ENCODE measurements at places on chromosomes 7 and 10.
A peak's percentile ranks its signal among the peaks of the same experiment; 100 is the strongest.

GRCh38 chr10:61904733-61905725 is 3.5 kb downstream of the ARID5B start:
- peak overlapping the region; percentile 93 for H3K4me3 ChIP-seq
- no peak for DNase-seq
- H3K27me3 ChIP-seq, result no peaks in the 10 kb centered on the region
- H3K36me3 ChIP-seq, result peaks cover 8% of the 10 kb centered on the region
- H3K4me1 ChIP-seq, result peaks cover 18% of the 10 kb centered on the region
- peak overlapping the region; percentile 93 for H3K27ac ChIP-seq

GRCh38 chr7:46554688-46555422 is 633.8 kb upstream of the IGFBP3 start:
- no peaks in the 10 kb centered on the region for H3K36me3 ChIP-seq
- no peaks in the 10 kb centered on the region for H3K27me3 ChIP-seq
- DNase-seq, result no peak

GRCh38 chr10:18345308-18345707 is 205.1 kb downstream of the CACNB2 start:
- peaks cover 11% of the 10 kb centered on the region for H3K27me3 ChIP-seq
- H3K27ac ChIP-seq, result no peak overlapping the region
- no peak for DNase-seq
- H3K36me3 ChIP-seq, result no peaks in the 10 kb centered on the region
- no peaks in the 10 kb centered on the region for H3K4me1 ChIP-seq

DNA sequence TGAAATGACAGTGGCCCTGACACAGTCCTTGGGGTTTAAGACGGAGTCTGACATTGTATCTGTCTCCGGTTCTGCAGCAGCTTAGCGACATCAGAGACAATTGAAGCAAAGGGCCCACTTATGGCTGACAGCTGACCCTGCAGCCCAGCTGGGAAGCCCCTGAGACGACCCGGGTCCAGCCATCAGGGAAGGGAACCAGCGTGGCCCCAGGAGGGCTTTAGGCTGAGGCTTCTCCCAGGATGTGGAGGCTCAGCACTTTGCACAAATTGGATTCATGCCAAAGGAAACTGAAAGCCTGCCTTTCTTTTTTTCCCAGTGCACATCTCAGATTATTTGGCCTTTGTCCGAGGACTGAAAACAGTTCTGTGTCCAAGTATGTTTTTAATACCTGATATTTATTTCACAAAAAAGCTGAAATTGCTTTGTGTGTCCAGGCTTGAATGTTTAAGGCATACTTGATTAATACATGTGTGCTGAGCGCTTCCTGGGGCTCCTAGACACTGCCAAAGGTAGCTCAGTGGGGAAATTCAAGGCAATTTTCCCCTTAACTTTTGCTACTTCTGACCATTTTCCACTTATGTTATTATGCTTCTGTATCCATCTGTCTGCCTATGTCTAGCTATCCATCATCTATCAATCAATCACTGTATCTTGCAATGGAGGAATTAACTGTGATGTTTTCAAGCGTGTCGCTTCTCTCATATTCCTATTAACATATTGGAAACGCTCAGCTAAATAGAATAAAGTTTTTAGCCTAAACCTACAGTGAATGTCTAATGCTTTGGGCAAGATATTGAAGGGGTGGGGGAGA is 34.8 kb downstream of the KLF6 start:
- H3K4me1 ChIP-seq, result peaks cover 11% of the 10 kb centered on the region
- no peaks in the 10 kb centered on the region for H3K27me3 ChIP-seq
- no peak overlapping the region for H3K27ac ChIP-seq
- no peak overlapping the region for H3K4me3 ChIP-seq
- no peak for DNase-seq
- H3K36me3 ChIP-seq, result no peaks in the 10 kb centered on the region

GRCh38 chr7:137395420-137395819 is 51.9 kb upstream of the PTN start:
- no peak overlapping the region for H3K27ac ChIP-seq
- no peaks in the 10 kb centered on the region for H3K4me1 ChIP-seq
- no peaks in the 10 kb centered on the region for H3K36me3 ChIP-seq
- DNase-seq, result no peak
- H3K4me3 ChIP-seq, result no peak overlapping the region

DNA sequence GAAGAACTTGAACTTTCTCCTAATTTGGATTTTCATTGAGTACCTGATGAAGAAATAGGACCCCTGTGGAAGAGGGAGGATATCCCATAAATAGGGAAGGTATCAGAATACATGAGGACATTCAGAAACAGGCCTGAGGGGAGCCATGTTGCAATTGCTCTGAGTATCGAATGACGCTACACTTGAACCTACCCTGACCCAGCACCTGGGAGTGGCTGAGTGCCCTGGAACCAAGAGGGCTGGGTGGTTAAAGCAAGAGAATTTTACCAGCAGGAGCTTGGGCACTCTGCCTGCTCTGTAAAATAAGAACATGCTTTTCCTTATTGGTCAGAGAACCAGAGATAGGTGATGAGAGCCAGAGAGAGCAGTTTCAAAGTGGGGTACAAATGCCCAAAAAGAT is 7.2 kb downstream of the NEUROD6 start:
- H3K4me3 ChIP-seq, result no peak overlapping the region
- DNase-seq, result no peak
- H3K4me1 ChIP-seq, result no peaks in the 10 kb centered on the region
- no peak overlapping the region for H3K27ac ChIP-seq
- H3K36me3 ChIP-seq, result no peaks in the 10 kb centered on the region
- H3K27me3 ChIP-seq, result no peaks in the 10 kb centered on the region

GRCh38 chr10:24427678-24428409 is 218.9 kb downstream of the KIAA1217 start:
- no peak for DNase-seq
- no peak overlapping the region for H3K27ac ChIP-seq
- H3K4me1 ChIP-seq, result no peaks in the 10 kb centered on the region
- peaks cover 31% of the 10 kb centered on the region for H3K27me3 ChIP-seq
- H3K4me3 ChIP-seq, result no peak overlapping the region
- peaks cover 3% of the 10 kb centered on the region for H3K36me3 ChIP-seq

DNA sequence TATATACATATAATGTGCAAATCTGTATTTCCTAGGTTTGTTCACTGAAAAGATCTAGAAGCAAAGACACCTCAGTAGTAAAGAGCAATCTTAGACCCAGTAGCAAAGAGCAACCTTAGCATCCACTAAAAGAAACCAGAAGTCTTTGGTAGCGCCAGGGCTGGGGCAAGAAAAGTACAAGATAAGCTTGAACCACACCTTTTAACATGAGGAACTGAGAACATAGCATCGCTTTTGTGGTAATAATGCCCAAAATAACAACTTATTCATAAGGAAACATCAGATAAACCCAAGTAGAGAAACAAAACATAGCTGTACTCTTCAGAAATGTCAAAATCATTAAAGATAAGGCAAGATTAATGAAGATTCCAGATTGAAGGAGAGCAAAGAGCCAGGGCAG is 173.4 kb downstream of the IMMP2L start:
- DNase-seq, result no peak
- H3K4me3 ChIP-seq, result no peak overlapping the region
- H3K4me1 ChIP-seq, result no peaks in the 10 kb centered on the region
- no peaks in the 10 kb centered on the region for H3K36me3 ChIP-seq
- H3K27ac ChIP-seq, result no peak overlapping the region

DNA sequence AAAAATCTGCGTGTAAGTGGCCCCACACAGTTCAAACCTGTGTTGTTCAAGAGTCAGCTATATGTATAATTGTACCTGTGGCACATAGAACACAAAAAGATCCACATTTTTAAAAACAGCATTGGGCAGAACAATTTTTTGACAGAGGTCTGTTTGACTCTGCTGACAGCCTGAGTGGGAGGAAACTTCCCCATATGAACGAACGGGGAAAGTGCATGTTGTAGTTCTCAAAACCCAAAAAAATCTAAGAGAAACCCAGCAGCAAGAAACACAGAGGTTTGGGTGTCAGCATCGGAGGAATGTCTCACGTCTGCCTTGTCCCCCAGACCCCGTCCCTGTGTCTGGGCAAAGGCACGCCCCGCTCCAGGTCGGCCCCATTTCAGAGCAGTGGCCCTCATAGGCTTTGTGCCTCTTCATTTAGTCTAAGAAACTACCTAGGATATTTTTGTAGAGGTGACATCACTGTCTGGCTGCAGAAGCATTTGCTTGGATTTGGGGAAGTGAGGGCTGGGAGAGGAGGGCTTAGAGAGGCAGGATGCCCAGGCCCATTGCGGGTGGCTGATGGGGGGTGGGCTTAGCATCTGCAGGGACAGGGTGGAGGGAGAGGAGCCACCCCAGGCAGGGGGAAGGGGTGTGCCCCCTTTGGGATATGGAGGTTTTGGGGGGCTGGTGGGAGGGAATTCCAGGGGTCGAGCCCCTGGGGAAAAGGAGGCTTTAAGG is 11.0 kb downstream of the CUX1 start:
- no peaks in the 10 kb centered on the region for H3K27me3 ChIP-seq
- H3K4me3 ChIP-seq, result peak overlapping the region; percentile 25
- H3K27ac ChIP-seq, result peak overlapping the region; percentile 41
- H3K36me3 ChIP-seq, result peaks cover 2% of the 10 kb centered on the region
- DNase-seq, result no peak
- H3K4me1 ChIP-seq, result peaks cover 29% of the 10 kb centered on the region

- H3K36me3 ChIP-seq, result no peaks in the 10 kb centered on the region
- H3K4me1 ChIP-seq, result no peaks in the 10 kb centered on the region
- H3K27me3 ChIP-seq, result no peaks in the 10 kb centered on the region
- H3K4me3 ChIP-seq, result no peak overlapping the region
Measured at GRCh38 chr7:102313997-102314780, 27.5 kb downstream of the SH2B2 start.

DNA sequence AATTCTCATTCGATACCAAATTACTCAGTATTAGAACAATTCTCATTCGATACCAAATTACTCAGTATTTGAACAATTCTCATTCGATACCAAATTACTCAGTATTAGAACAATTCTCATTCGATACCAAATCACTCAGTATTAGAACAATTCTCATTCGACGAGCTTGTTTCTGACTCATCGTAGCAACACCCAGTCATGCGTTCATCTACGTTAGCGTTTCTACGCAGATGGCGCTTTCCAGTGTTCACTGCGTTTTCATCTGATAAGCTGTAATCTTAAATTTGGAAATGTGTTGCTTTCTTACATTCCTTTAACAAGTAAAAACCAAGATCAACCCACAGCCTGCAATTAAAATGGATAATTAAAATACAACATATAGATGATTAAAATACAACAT is 276.3 kb downstream of the ZMYND11 start:
- H3K36me3 ChIP-seq, result no peaks in the 10 kb centered on the region
- no peak for DNase-seq
- no peak overlapping the region for H3K27ac ChIP-seq
- H3K4me1 ChIP-seq, result peaks cover 4% of the 10 kb centered on the region

DNA sequence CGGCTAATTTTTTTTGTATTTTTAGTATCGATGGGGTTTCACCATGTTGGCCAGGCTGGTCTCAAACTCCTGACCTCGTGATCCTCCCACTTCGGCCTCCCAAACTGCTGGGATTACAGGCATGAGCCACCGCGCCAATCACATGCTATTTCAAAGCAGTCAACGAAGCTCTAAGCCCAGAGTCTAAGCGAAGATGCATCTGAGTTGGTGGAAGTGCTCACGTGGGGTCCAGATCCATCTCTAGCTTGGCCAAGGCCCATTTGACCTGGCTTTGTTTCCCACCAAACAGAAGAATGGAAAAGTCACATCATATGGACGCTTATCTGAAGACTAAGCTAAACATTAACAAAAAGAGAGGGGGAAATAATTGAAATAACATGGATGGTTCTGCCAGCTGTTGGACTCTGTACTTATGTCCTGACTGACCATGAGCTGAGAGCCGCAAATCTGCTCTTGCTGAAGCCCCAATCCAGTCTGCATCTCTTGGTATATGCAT is 3.8 kb upstream of the GTF2I start:
- H3K27me3 ChIP-seq, result no peaks in the 10 kb centered on the region
- DNase-seq, result no peak
- no peak overlapping the region for H3K4me3 ChIP-seq
- H3K36me3 ChIP-seq, result no peaks in the 10 kb centered on the region
- no peak overlapping the region for H3K27ac ChIP-seq
- H3K4me1 ChIP-seq, result peaks cover 27% of the 10 kb centered on the region

DNA sequence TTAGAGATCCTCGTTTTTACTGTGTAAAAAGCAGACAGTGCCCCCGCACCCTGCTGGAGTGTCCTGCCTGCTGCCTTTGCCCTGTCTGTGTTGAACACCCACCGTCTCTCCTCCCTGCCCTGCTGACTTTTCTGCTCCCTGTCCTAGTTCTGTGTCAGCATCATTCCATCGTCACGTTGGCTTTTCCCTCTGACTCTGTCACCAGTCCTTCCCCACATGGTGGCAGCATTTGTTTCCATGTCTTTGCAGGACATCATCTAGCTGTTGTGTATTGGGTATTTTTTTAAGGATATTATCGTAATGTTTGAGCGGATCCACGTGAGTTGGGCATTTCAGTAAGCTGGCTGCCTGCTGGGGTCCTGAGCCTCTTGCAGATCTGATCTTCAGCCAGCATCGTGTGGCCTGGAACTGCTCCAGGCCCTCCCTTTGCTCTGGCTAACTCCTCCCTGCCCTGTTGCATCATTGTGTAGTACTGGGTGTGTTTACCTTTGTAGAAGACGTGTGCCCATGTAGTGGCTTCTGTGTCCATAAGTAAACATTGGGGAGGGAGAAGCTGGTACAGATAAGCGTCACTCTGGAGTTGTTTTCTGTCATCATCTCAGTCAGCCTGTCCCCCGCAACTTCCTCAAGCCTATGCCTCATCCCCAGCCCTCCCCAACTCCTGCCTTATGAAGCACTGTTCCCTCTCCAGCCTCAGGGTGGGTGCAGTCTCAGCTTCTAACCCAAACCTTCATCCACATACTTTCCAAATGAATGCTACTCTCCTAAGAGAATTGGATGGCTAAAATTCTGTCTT is 44.3 kb downstream of the TRRAP start:
- peak overlapping the region; percentile 51 for H3K27ac ChIP-seq
- peaks cover 25% of the 10 kb centered on the region for H3K36me3 ChIP-seq
- H3K4me3 ChIP-seq, result no peak overlapping the region
- H3K4me1 ChIP-seq, result no peaks in the 10 kb centered on the region
- H3K27me3 ChIP-seq, result no peaks in the 10 kb centered on the region

- peaks cover 5% of the 10 kb centered on the region for H3K36me3 ChIP-seq
- no peak for DNase-seq
- H3K27me3 ChIP-seq, result no peaks in the 10 kb centered on the region
- no peak overlapping the region for H3K27ac ChIP-seq
Measured at GRCh38 chr7:114444196-114444595, 29.6 kb downstream of the FOXP2 start.

GRCh38 chr10:51246156-51246555 is 171.9 kb downstream of the PRKG1 start:
- H3K36me3 ChIP-seq, result no peaks in the 10 kb centered on the region
- no peak overlapping the region for H3K27ac ChIP-seq
- H3K4me1 ChIP-seq, result no peaks in the 10 kb centered on the region
- no peaks in the 10 kb centered on the region for H3K27me3 ChIP-seq
- no peak overlapping the region for H3K4me3 ChIP-seq

- no peak for DNase-seq
- H3K36me3 ChIP-seq, result no peaks in the 10 kb centered on the region
- no peak overlapping the region for H3K4me3 ChIP-seq
- H3K27me3 ChIP-seq, result peaks cover 5% of the 10 kb centered on the region
Measured at GRCh38 chr7:23276947-23277346, 22.2 kb upstream of the MALSU1 start.

- peak within 1 kb of the TSS; percentile 98 for H3K27ac ChIP-seq
- no peaks in the 10 kb centered on the region for H3K27me3 ChIP-seq
- H3K4me3 ChIP-seq, result peak within 1 kb of the TSS; percentile 98
- H3K4me1 ChIP-seq, result peaks cover 31% of the 10 kb centered on the region
- peak; percentile 84 for DNase-seq
- peaks cover 5% of the 10 kb centered on the region for H3K36me3 ChIP-seq
Measured at GRCh38 chr10:73167783-73168464, at the start of the genes ECD and FAM149B1. ECD (minus strand) TSS chr10:73168008; CDS start chr10:73163937, 4,071 bp downstream. FAM149B1 (plus strand) TSS chr10:73168119; CDS start chr10:73168340, 221 bp downstream.

- peaks cover 46% of the 10 kb centered on the region for H3K27me3 ChIP-seq
- H3K27ac ChIP-seq, result no peak overlapping the region
- no peak for DNase-seq
- H3K36me3 ChIP-seq, result no peaks in the 10 kb centered on the region
- H3K4me3 ChIP-seq, result no peak overlapping the region
Measured at GRCh38 chr10:64080071-64080470, 558.9 kb downstream of the REEP3 start.

Measured in T-helper 17 cell (primary cell).